ENCODE measurements at places on chromosomes 16 and 17.

DNA sequence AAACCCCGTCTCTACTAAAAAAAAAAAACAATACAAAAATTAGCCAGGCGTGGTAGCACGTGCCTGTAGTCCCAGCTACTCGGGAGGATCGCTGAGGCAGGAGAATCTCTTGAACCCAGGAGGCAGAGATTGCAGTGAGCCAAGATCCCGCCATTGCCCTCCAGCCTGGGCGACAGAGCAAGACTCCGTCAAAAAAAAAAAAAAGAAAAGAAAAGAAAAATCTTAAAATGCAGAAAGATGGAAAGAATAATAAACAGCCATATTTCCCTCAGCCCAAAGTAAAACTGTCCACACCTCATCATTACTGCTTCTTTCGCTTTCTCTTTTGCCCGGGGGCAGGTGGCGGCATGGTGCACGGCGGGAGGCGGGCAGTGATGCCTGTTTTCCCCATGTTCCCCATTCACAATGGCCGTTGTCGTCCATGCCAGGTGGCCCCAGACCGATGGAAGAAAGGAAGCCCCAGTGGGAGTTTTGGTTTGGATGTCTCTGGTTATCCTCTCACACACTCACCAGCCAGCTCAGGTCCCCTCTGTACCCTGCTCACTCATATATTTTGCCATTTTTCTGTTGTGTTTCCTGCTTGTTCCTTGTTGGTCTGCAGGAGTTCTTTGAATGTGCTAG, 37.0 kb upstream of the PEMT start:
- DNase-seq, result no peak

- DNase-seq, result no peak
Measured at GRCh38 chr17:30716461-30717290, 107.8 kb downstream of the CRLF3 start.

DNA sequence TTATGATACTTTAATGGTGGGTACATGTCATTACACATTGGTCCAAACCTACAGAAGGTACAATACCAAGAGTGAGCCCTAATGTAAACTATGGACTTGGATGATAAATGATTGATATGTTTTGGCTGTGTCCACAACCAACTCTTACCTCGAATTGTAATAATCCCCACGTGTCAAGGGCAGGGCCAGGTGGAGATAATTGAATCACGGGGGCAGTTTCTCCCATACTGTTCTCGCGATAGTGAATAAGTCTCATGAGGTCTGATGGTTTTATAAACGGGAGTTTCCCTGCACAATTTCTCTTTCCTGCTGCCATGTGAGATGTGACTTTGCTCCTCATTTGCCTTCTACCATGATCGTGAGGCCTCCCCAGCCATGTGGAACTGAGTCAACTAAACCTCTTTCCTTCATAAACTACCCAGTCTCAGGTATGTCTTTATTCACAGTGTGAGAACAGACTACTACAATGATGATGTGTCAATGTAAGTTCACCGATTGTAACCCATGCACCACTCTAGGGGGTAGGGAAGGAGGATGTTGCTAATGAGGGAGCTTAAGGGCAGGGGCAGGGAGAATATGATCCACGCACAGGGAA, 7.0 kb upstream of the METTL22 start:
- no peak for DNase-seq

GRCh38 chr16:2826591-2827373, 3.3 kb upstream of the ZG16B start:
- no peak for DNase-seq

DNA sequence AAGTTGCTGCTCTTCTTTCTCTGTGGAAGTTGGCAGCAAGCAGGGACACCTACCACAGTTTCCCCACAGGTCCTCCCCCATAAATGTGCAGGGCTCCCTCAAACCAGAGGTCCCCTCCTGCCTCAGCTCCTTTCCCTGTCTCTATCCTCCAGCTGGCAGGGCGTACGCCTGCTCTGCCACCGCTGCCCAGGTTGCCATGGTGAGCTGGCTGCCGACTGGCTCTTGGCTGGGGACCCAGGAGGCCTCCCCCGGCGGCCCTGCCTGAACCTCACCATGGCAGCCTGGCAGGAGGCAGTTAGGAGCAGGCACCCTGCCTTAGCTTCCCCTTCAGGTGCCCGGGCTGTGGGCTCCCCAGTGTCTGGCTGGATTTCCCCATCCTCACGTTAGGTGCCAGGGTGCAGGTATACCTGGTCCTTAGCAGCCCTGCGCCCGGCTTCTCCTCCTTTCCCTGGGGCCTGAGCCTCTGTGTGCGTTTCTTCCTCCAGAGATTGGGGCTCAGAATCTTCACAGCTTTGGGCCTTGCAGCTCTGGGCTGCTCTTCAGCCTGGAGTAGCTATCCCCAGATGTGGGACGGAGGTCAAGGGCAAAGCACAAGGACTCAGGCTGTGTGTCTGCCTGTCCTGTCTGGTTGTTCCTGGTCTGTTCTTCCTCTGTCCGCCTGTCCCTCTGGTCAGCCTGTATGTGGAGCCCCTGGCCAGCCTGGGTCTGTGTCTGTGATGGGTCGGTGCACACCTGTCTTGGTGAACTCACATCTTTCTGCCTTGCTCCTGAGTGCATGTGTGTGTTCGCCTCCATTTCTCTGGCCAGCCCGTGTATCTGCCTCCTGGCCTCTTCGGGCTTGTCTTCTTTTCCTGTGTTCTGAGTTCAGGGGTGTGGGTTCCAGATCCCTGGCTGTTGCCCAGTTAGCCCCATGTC, 15.7 kb downstream of the GJD3 start:
- DNase-seq, result peak; percentile 55

DNA sequence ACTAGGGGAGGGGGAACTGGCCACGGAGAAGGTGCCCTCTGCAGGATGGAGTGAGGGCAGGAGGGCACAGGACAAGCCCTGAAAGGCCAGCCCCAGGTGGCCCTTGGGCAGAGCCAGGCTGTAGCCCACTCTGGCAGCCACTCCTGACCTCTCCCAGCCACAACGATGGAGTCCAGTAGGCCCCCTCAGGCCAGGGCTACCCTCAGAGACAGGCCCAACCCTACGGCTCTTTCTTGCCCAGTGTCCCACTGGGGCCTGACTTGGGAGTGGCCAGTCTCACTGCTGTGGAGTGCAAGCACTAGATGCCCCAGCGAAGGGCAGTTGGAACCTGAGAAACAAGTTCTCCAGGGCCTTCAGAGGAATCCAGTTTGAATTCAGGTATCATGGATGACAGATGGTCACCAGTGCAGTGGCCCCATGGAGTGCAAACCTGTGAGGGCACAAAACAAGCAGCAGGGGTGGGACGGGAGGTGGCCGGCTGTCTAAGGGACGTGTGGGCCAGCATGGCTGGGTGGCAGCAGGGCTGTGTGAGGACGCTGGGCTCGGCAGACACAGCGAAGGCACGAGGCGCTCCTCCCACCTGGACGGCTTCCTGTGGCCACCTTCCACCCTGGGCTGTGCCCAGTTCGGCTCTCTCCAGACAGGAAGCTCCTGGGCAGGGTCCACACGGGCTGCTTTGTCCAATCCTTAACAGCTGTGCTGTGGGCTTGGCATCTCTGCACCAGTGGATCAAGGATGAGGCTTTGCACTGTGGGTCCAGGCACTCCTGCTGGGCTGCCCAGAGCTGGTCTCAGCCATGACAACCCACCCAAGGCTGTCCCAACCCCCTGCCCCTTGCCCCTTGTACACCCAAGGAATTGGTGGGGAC, 72.1 kb downstream of the AMFR start:
- peak; percentile 72 for DNase-seq

GRCh38 chr16:25124503-25124902, 13.0 kb downstream of the LCMT1 start:
- DNase-seq, result no peak

DNA sequence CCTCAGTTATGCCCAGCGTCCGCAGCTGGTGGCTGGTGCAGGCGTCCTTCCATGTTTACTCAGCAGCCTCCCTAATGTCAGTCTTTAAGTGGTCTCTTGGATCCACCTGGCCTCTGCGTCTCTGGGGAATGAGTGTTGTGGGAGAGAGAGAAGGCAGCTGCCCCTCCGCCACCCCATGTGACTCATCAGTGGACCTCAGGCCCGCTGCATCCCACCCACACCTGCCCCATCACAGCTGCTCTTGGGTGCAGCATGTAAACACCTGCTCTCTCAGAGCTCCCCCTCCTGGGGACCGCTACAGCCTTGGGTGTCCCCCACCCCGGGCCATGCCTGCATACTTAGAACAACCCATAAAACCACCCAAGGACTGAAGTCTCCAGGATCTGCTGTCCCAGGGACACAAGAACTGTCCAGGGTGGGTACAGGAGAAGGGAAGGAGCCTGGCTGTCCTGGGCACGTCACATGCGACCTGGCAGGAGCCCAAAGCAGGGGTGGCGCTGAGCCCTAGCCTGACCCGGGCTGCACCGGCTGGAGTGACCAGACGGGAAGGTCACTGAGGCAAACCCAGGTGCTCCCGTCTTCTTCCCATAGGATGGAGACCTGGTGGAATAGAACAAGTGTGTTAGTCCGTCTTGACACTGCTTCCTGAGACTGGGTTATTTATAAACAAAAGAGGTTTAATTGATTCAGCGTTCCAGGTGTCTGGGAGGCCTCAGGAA, 4.2 kb downstream of the C16orf90 start:
- no peak for DNase-seq

DNA sequence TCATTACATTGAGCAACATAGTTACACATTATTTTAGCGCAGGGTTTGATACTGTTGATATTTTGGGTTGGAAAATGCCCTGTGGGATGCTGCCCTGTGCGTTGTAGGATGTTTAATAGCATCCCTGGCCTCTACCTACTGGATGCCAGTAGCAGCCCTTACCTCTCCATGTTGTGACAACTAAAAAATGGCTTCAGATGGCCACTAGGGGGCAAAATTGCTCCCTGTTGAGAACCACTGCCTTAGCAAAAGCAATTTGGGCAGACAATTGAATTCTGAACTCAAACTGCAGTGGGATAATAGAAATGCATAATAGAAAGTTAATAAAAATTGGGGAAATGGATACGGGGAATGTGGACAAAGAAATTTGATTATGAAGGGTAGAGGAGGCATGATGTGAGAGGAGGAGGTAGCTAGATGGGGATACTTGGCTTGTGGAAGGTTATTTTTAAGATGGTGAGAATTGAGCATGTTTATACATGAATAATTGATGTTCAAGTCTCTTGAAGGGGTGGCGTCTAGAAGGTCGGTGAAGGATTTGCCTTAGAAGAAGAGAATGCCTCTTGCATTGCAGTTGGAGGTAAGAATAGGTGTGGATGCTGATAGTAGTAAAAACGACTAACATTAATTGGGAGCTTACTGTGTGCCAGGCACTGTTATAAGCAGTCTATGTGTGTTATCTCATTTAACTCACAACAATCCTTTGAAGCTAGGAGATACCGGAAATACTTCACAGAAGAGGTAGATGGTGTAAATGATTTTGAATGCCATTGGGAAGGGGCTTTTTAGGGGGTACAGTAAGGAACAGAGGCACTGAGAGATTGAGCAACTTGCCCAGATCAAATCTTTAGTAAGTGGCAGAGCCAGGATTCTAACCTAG, 19.0 kb downstream of the HEATR9 start:
- peak; percentile 49 for DNase-seq

DNA sequence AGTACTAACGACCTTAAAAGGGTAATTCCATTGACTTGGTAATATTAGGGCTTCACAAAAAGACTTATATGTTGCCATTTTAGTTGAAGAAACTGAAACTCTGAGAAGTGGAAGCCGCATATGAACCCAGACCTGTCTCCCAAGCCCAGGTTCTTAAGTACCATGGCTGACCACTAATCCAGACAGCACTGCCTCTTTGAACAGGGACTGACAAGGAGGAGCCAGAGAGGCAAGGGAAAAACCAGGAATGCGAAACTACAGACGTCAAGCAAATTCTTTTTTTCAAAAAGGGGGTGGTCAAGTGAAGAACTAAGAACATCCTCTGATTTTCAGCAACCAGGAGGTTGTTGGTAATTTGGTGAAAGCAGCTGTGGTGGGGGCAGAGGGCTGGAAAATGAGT, 15.2 kb downstream of the CYB5D1 start:
- no peak for DNase-seq

- DNase-seq, result no peak
Measured at GRCh38 chr16:25031132-25031440, 15.9 kb upstream of the ARHGAP17 start.

DNA sequence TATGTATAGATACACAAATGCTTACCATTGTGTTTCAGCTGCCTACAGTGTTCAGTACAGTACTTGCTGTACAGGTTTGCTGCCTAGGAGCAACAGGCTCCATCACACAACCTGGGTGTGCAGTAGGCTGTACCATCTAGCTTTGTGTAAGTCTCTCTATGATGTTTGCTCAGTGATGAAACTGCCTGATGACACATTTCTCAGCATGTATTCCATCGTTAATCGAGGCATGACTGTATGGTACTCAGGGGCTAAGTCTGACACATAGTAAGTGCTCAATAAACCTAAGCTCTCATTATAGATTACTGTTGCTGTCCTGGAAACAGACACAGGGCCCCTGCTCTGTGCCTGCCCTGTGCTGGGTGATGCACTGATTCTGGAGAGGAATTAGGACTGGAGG, 18.1 kb downstream of the KCNJ12 start:
- no peak for DNase-seq
